ENCODE measurements at places on chromosomes 4 and X.
A peak's percentile ranks its signal among the peaks of the same experiment; 100 is the strongest.

DNA sequence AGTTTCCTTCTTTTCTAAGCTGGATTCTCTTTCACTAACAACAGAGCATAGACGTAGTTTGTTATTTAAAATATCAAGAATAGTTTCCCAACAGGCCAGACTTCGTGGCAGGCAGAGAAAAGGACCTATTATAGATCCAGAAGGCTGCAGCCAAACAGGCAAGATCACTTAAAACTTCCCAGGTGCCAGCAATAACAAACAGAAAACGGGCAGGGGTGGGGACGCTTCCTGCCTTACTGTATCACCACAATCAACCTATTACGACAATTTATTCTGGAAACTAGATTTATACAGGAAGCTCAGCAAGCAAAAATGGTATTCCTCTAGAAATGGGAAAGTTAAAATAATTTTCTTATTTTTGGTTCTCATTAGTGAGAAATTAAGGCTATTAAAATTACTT is 22.1 kb downstream of the RWDD4 start:
- DNase-seq = peak; percentile 33

DNA sequence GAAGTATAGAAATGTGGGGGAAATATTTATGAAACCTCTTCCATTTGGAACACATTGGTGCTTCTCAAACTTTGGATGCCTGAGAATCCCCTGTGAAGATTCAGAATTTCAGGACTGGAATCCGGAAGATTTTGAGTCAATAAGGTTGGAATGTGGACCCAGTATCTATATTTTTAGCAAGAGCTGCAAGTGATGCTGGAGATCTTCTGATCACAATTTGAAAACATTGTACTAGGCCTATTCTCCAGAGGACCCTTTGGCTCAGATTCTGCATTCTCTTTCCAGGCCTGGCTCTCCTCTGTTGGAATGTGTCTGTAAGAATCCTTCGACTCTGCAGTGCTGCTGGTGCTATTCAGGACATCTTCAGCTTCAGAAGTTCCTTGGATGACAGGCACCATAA is 2.4 kb upstream of the PKD2 start:
- DNase-seq = no peak

DNA sequence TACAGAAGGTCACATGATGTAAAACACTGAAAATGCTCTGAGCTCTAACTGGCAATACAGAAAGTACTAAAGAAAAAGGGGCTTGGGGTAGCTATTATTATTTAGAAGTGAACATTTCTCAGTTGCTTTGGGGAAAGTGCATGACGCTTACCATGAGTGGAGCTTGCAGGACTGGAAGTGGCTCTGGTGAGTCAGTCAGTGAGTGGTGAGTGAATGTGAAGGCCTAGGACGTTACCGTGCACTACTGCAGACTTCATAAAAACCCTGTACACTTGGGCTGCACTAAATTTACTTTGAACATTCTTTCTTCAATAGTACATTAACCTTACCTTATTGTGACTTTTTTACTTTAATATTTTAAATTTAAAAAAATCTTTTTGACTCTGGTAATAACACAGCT is 89.3 kb upstream of the ENPP6 start:
- DNase-seq = no peak

DNA sequence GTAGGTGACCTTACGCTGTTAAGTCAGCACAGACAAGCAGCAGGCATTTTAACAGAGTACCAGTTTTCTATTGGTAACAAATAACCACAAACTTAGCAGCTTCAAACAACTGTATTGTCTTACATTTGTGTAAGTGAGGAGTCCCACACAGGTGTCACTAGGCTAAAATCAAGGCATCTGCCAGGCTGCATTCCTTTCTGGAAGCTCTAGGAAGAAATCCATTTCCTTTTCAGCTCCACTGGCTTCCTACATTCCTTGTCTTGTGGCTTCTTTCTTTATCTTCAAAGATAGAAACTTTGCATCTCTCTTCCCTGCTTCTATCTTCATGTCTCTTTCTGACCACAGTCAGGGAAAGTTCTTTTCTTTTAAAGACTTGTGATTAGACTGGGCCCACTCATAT is 139.9 kb downstream of the TMEM144 start:
- no peak for DNase-seq

DNA sequence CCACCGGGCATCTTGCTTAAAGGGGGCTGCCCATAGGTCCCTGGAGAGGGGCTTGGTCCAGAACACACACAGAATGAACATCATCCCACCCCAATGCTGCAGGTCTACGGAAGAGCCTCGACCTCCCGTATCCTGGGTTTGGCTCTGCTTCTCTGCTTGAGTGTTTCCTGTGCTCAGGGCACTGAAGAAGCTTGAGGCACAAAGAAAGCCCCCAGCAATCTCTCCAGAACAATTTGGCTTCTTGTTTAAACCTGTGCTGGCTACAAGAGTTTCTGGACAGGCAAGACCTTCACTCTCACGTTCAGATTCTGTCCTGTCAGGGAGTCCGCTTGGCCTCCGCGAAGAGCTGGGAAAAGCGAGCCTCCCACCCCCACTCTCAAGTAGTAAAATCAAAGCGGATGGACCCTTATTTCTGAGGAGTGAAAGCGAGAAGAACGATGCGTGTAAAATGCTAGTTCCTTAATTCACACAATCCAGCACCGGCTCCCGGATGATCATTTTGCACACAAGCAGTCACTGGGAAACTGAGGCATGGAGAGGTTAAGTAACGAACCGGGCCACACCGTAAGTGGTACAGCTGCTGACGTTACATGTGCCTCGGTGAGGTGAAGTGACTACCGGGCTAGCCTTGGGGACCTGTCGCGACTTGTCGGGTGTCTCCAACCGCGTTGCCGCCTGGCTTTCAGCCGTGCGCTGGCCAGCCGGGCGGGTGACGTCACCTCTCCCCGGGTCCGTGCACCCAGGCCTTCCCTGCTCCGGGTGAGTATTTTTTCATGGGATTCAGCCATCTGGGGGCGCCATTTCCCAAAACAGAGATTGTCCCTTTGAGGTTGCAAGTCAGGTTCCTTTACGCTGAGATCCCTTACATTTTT is 3.1 kb upstream of the SFRP2 start:
- no peak for DNase-seq

GRCh38 chr4:6620296-6620695 is 20.2 kb upstream of the MRFAP1 start:
- no peak for DNase-seq

DNA sequence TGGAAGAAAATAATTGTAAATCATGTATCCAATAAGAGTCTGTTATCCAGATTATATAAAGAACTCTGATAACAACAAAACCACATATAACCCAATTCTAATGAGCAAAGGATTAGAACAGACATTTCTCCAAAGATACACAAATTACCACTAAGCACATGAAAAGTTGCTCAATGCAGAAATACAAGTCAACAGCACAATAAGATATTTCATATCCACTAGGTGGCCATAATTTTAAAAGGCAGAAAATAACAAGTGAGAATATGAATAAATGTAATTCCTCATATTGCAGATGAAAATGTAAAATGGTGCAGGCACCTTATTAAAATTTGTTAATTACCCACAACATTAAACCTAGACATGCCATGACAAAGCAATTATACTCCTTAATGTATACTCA is 73.9 kb upstream of the ZCCHC13 start:
- no peak for DNase-seq

- no peak for DNase-seq
Measured at GRCh38 chr4:75726577-75726976, 2.2 kb downstream of the USO1 start.

DNA sequence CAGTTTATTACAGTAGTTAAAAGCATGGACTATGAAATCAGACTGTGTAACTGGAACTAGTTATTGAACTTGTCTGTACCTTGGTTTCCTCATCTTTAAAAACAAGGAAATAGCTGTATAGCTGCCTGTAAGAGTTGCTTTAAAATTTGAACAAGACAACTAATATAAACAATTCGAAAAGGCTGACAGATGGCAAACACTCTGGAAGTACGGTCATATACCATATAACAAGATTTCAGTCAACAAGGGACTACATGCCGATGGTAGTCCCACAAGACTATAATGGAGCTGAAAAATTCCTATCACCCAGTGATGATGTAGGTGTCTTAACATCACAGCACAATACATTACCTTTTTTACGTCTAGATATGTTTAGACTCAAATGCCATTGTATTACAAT is 78.7 kb downstream of the CNOT6L start:
- no peak for DNase-seq

DNA sequence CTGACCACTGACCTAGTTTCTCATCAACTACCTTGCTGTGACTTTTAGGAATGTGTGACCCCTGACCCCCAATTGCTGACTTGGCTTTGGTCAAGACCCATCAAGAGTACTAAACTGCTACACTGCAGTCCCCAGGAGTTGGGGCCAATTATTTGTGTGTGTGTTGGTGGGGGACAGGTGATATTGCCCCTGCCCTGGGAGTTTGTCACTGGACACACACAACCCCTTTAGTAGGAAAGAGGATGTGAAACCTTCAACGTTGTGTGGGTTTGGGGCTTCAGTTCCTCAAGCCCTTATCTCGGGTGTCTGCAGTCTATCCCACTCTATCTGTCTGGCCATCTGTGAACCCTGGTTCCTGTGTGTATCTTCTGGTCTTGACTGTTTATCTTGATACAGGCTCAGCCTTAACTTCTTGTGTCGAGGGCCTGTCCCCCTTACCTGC is 6.5 kb downstream of the SASH3 start:
- DNase-seq = no peak

- no peak for DNase-seq
Measured at GRCh38 chr4:150206265-150206664, 128.0 kb downstream of the DCLK2 start.

DNA sequence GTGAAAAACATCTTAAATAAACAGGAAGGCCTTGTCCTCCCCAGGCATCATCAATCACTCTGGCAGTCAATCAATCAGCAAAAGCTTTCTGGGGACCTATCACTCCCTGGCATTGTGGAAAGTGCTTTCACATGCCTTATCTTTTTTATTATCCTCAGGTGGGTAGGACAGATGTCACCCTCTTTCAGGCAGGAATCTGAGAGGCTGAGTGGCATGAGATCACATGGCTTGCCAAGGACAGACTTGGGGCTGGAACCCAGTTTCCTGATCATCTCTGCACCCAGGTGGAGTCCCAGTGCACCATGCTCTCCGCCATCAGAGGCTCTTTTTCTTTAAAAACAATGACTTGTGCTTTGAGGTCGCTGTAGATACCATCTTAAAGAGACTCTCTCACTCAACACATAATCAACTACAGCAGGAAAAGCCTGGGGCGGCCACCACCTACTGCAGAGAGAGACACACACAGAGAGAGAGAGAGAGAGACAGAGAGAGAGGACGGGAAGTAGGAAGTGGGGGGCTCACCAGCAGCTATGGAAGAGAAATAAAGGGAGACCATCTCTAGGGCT is 282.7 kb downstream of the PTTG2 start:
- peak; percentile 23 for DNase-seq

DNA sequence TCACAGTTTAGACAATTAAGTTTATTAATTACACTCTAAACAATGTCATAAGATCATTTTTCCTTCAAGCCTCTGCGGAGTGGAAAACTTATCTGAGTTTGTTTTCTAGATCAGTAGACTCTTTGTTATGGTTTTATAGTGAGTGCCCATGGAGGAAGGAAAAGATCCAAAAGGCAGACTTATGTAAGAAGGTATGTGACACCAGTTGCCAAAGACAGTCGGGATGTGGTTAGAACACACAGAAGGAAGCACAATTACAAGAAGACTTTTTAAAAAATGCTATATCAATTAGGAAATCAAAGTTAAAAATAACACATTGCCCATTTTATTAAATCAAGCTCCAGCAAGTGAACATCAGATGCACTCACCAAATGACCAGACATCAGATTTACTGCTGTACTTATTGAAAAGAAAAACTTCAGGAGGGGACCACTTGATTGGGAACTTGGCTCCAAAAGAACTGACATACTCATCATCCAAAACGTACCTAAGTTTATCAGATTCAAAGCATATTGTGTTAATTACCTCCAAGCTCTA is 57.1 kb downstream of the NIPAL1 start:
- DNase-seq = no peak

GRCh38 chr4:2714061-2714770 is 41.9 kb downstream of the TNIP2 start:
- peak; percentile 99 for DNase-seq

DNA sequence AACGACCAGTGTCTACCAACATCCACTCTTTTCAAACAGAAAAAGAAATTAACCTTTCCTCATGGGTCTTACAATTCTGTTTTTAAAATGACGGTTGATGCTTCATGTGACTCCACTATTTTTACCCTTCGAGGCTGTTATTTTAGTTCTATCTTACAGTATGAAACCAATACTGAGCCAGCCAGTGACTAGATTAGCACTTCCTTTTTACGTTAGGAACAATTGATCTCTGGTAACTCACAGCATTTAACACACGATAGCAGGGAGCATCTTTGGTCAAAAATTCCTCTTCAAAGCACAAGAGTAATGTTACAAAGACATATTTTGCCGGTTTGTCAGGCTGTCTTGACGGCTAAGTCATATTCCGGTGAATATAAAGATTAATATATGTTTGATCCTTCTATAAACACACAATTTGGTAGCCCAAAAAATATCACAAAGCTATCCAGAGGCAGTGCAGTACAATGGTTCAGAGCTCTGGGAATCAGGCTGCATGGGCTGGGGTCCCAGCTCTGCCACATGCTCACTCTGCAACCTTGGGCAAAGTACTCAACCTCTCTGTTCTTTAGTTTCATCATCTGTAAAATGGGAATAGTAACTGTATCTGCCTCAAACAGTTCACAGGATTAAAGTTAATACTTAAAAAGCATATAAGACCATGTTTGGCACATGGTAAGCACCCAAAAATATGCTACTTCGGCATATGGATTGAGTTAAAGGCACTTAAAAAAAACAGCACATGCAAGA is 62.9 kb upstream of the TXK start:
- no peak for DNase-seq

GRCh38 chr4:24840826-24841543 is 45.6 kb downstream of the SOD3 start:
- DNase-seq = no peak

DNA sequence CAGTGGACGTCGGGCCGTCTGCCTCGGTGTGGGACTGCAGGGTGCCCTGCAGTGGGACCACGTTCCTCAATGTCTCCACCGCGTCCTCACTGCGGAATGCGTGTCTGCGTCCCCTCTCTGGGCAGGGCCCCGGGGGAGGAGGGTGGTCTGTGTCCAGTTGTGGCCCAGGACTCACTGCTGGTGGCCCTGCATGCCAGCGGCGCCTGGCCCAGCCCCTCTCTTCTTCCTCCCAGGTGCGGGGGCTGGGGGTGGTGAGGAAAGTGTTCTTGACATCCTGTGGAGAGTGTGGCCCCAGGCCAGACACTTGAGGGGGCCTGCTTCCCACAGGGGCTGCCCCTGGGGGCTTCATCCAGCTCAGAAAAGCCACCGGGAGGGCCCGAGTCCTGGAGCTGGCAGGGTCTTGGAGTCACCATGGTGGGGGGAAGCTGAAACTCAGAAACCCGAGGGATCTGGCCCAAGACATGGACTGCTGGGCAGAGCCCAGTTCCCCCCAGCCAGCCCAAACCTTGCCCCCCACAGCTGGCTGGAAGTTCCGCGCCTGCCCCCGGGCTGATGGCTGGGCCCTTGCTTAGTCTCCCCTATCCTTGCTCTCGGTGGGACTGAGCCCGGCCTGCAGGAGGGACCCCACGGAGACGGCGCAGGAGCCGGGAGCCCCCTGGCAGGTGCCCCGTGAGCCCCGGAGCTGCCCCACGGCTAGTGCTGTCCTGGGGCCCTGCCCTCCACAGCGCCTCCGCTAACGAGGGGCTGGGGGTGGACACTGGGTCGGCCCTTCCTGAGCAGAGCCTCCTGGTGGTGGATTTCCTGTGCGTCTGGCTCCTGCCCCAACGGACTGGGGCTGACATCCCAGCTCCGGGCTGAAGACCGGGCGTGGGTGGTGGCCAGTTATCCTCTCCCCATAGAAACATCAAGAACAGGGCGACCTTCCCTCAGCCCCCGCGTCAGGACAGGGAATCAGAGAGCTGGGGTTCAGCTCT is 2.9 kb downstream of the DOK7 start:
- peak; percentile 30 for DNase-seq
